Activated CD4-positive, alpha-beta T cell treated with anti-CD3 and anti-CD28 coated beads, Interleukin-2, amount 10 ng/mL, durations not matched to agents 7 days and 5 days (primary cell): ENCODE measurements at places on chromosomes 4 and X. TPM values are rescaled to one million over a fixed set of nuclear protein-coding genes. Genes with fewer than 3 reads are reported as not detected.

LDOC1 gene
- 8.5 TPM for total RNA-seq

KIF4A gene
- 40.5 TPM for total RNA-seq

AVPR2 gene
- total RNA-seq: not detected

RENBP gene
- total RNA-seq: 16.5 TPM

FGFBP1 gene
- total RNA-seq: not detected

VCX2 gene
- total RNA-seq: not detected

GAGE2A gene
- not detected for total RNA-seq

SLC7A11 gene
- total RNA-seq: 1.1 TPM

TMSB15C gene
- 4.1 TPM for total RNA-seq

PPP1R2C gene
- total RNA-seq: not detected

PABPC4L gene
- not detected for total RNA-seq

ACOT9 gene
- total RNA-seq: 21.5 TPM

PPP4R3C gene
- total RNA-seq: not detected

ZNF711 gene
- 0.45 TPM for total RNA-seq

OCRL gene
- 2.1 TPM for total RNA-seq

PDE5A gene
- 0.21 TPM for total RNA-seq

CETN2 gene
- 12.5 TPM for total RNA-seq

EDA2R gene
- total RNA-seq: 3.6 TPM

IL2 gene
- total RNA-seq: 1.6 TPM

CENPVL2 gene
- not detected for total RNA-seq

MMAA gene
- 10.3 TPM for total RNA-seq

TET2 gene
- 22.6 TPM for total RNA-seq

F11 gene
- not detected for total RNA-seq

MAGEB1 gene
- total RNA-seq: not detected

VEGFC gene
- not detected for total RNA-seq

UGT2B15 gene
- total RNA-seq: not detected

MAGIX gene
- total RNA-seq: 1.9 TPM

TMEM165 gene
- 61.8 TPM for total RNA-seq

DNAJB14 gene
- 53.1 TPM for total RNA-seq

STK32B gene
- not detected for total RNA-seq

CHRDL1 gene
- total RNA-seq: not detected

FAM9C gene
- total RNA-seq: not detected

TMPRSS11E gene
- not detected for total RNA-seq

GCNA gene
- total RNA-seq: 4.7 TPM

DNAAF6 gene
- not detected for total RNA-seq

FSTL5 gene
- not detected for total RNA-seq

KDR gene
- total RNA-seq: not detected

EPGN gene
- total RNA-seq: 0.23 TPM
